ENCODE measurements at places on chromosomes 6 and 20.

- DNase-seq, result no peak
Measured at GRCh38 chr20:32535316-32535952, 49.7 kb downstream of the NOL4L start.

- DNase-seq, result peak; percentile 70
Measured at GRCh38 chr6:41732591-41733359, 2.6 kb downstream of the TFEB start.

GRCh38 chr6:34319471-34319885, 70.7 kb upstream of the SMIM29 start:
- no peak for DNase-seq

DNA sequence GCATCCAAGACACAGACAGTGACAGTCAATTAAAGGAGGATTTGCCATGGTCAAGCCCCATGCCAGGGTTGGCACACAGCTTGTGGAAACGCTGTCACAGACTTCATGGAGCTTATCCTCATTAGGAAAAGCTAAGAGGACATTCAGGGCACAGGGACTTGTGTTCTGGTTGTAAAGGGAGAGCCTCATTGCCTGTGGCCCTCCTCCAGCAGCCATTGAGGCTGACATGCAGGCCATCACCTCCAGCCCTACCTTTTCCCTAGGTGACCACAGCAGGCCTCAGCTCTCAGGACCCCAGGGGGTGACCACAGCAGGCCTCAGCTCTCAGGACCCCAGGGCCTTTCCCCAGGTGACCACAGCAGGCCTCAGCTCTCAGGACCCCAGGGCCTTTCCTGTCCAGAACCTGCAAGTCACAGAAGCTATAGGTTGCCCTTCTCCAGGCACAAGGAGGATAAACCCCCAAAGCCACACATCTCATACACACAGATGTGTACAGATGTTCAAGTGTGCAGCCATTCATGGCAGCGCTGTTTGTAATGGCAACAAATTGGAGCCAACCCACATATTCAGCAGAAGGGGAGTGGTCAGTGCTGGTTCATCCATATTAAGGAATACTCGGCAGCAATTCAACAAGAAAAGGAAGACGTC, 26.1 kb downstream of the DUSP22 start:
- DNase-seq, result peak; percentile 30

DNA sequence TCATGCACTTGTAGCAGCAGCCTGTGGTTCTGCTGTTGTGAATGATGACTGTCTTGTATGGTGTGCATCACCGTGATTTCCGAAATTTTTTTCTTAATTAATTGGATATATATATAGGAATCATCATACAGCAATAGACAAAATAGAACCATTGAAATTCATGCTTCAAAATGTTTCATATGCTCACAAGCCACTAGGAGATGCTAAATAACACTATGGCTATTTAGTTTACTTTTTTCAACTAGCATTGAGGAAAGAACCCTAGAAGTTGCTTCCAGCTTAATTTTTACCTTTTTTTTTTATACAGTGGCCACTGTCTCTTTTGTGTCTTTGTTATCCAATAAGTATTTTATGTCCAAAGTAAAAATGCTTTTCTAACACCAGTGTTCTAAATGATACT, 485.4 kb downstream of the CDKAL1 start:
- DNase-seq, result no peak

- no peak for DNase-seq
Measured at GRCh38 chr6:37142050-37142614, 27.8 kb upstream of the PIM1 start.

DNA sequence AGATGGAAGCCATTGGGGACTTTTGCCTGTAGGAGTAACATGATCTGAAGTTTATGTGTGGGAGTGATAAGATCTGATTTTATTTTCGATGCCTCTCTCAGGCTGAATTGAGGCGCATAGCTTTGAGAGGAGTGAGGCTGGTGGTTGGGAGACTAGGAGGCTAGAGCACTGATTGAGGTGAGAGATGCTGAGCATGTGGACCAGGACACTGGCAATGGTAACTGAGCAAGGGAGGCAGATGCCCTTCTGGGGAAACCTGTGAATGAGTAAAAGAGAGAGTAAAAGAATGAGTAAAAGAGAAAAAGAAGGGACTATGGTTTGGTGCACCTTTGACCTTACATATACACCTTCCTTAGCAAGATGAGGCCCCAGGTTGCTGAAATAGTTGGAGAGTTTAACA, 3.0 kb downstream of the RRP36 start:
- DNase-seq, result no peak

DNA sequence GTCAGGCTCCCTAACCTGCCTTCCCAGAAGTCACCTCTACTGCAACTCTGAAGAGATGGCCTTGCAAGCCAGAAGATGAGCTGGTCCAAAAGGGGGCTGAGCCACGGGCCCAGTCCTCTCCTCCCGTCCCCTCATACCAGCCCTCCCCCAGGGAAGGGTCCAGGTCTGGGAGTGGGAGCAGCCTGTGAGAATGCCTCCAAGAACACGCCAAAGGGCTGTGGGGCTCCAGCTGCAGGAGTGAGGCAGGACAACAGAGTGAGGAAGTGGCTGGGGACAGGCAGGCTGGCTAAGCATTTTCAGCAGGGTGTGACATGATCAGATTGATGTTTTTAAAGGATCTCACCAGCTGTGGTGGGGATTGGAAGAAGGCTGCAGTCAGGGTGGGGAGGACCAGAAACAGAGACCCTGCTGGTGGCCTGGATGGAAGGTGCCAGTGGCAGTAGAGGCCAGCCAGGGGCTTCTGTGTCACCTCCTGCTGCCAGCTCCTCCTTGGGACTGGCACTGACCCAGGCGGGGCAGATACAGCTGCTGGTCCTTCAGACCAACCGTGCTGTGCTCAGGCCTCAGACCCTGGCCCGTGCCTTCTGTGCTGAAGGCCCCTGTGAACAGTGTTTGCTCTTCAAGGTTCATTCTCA, 257.6 kb downstream of the NRN1 start:
- DNase-seq, result no peak

- no peak for DNase-seq
Measured at GRCh38 chr20:40173872-40174271, 515.2 kb downstream of the MAFB start.

- no peak for DNase-seq
Measured at GRCh38 chr6:2450546-2450945, 205.1 kb upstream of the GMDS start.

GRCh38 chr6:49546331-49546730, 4.1 kb upstream of the C6orf141 start:
- DNase-seq, result no peak

DNA sequence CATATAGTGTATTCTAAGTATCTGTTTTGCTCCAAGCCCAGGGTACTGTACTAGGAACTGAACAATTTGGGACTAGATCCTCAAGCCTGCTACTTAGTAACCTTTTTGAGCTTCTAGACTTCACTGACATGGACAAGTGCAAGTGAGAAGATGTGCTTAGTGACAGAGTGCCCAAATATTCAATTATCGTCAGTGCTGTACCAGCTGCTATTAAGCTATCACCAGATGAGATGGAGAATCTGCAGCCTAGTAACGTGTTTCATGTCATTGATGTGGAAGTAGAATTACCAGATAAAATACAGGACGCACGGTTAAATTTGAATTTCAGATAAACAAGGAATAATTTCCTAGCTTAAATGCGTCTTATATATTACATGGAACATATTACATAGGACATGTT, 218.3 kb downstream of the ARID1B start:
- no peak for DNase-seq

GRCh38 chr20:36259177-36260061, 23.1 kb downstream of the AAR2 start:
- peak; percentile 22 for DNase-seq

GRCh38 chr6:100188754-100189153, 194.7 kb upstream of the MCHR2 start:
- no peak for DNase-seq

DNA sequence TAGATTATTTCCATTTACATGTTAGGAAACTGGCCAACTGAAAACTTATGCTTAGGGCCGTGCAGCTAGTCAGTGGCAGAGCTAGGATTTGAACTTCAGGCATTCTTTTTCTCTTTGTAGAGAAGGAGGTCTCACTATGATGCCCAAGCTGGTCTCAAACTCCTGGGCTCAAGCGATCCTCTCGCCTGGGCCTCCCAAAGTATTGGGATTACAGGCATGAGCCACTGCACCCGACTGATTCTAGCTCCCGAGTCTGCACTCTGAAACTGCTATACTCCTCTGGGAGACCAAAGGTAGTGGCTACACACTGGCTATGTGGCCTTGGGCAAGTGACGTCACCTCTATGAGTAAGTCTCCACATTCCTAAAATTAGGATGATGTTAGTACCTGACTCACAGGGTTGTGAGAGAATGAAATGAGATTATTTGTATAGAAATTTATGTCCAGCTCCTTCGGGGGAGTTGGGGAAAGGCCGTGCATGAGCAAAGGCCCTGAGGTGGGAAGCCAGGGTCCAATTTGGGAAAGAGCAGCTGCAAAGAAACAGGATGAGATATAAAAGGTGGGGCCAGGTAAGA, 6.4 kb downstream of the PLTP start:
- no peak for DNase-seq

DNA sequence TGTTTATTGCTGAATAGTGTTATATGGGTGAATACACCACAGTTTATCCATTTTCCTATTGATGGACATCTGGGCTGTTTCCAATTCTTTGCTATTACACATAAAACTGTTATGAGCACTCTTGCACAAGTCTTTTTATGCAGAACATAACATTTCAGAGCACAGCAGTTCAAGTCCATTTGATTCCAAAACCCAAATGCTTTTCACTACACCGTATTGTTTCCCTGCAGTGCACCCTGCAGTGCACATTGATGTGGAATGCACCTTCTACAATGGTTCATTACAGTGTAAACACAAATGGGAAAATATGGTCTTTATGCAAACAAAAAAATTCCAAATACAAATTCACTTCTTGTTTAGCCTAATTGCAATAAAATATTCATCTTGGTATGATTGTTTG, 3.6 kb upstream of the SLC2A12 start:
- no peak for DNase-seq

GRCh38 chr6:14747881-14748520, 497.9 kb upstream of the JARID2 start:
- DNase-seq, result peak; percentile 57

- no peak for DNase-seq
Measured at GRCh38 chr6:5967594-5967993, 39.1 kb downstream of the NRN1 start.

DNA sequence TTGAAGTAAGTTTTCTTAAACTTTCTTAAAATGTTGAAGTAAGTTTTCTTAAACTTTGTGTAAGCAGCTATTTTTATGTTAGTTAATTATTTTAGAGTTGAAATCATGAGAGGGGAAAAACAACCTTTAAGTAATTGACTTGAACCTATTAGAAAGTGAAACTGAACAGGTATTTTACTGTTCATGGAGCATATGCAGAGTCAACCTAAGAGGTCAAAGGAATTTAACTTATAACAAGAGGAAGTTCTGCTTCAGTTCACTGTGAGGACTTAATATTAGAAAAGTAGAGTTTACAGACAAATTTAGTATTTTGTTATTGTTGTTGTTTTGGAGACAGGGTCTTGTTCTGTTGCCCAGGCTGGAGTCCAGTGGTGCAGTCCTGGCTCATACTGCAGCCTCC, 38.0 kb downstream of the CDYL start:
- no peak for DNase-seq

- no peak for DNase-seq
Measured at GRCh38 chr20:63536241-63536977, 767 bp downstream of the PTK6 start.

DNA sequence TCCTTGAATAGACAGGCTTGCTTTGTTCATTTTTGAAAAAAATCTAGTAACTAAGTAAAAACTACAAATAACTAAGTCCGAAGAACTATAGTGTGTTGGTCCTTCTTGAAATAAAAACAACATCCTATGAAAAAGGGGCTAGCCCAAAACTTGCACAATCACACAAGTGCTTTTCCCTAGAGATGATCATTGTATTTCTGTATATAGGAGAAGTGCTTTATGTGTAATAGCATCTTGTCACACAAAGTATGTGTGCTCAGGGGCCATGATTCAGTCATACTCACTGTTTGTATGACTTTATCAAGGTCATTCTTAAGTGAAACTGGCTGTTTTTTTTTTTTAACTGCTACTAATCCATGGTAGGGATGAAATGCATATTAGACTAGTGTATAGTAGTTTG, 179.8 kb downstream of the DTNBP1 start:
- no peak for DNase-seq

GRCh38 chr6:7134999-7135745, 27.4 kb downstream of the RREB1 start:
- no peak for DNase-seq

DNA sequence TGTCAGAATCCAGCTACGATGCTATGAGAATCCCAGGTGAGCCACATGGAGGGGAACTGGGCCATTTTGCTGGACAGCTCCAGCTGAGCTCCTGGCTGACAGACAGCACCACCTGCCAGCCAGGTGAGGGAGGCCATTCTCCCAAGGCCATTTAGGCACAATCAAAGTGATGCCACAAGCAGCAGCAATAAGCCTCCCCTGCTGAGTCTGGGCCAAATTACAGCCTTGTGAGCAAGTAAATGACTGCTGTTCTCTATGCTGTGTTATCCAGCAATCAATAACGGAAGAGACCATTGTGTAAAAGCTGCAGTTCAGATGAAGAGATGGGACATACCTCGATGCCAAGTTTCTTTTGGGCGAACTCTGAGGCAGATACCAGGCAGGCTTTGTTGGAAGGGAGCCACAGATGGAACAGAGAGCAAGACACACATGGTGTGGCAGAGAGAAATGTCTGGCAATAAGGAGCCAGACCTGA, 14.0 kb upstream of the SCGN start:
- no peak for DNase-seq

Measured in activated T-cell treated with anti-CD3 and anti-CD28 coated beads, Interleukin-2, amount 50 U/mL, for 24 hours (primary cell).